ENCODE measurements at places on chromosomes 13 and 19.

GRCh38 chr19:16398530-16399249 is 73.1 kb downstream of the EPS15L1 start:
- no peak for DNase-seq

GRCh38 chr19:57812226-57812625 is 2.5 kb downstream of the ZNF552 start:
- DNase-seq = no peak

GRCh38 chr13:41601718-41602445 is 144.5 kb downstream of the RGCC start:
- no peak for DNase-seq

- no peak for DNase-seq
These were observed 131.8 kb downstream of the IRS2 start for GRCh38 chr13:109654341-109655205.

- DNase-seq = no peak
These were observed 1599.2 kb downstream of the EFNB2 start for GRCh38 chr13:104936304-104936703.

- no peak for DNase-seq
These were observed 1.4 kb downstream of the MATK start for GRCh38 chr19:3784607-3785450.

GRCh38 chr19:11735375-11735774 is 3.4 kb downstream of the ZNF823 start:
- no peak for DNase-seq

GRCh38 chr13:113209336-113209758 is at the start of gene CUL4A:
Gene CUL4A (plus strand): TSS chr13:113209613. CDS start chr13:113209628, 15 bp downstream.
- DNase-seq = no peak

DNA sequence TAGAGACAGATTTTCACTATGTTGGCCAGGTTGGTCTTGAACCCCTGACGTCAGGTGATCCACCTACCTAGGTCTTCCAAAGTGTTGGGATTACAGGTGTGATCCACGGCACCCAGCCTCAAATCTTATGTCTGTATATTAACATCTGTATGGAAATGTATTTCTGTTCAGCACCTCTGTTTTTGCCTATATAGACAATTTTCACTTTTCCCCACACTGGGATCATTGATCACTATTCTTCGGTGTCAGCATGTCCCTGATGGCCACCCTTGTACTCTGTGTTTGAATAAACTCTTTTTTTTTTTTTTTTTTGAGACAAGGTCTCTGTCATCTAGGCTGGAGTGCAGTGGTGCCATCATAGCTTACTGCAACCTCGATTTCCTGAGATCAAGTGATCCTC is 3.2 kb upstream of the ZNF627 start:
- DNase-seq = no peak

DNA sequence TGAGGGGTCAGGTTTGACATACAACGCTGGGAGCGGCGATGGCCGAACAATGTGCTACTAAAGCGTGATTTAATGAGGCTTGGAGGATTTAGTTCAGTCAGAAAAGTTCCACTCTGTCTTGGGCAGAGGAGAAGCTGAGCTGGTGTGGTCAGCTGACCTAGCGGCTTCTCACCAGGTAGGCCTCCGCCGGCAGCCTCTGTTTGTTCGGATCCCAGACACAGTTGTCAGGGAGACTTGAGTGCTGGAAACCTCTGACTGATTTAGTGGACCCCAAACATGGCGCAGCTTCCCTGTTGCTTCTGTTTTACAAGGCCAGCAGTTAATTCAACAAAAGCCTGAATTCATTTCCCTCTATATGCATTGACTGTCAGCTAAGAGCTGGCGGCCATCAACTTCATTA is 36.5 kb upstream of the OLFM4 start:
- DNase-seq = no peak

DNA sequence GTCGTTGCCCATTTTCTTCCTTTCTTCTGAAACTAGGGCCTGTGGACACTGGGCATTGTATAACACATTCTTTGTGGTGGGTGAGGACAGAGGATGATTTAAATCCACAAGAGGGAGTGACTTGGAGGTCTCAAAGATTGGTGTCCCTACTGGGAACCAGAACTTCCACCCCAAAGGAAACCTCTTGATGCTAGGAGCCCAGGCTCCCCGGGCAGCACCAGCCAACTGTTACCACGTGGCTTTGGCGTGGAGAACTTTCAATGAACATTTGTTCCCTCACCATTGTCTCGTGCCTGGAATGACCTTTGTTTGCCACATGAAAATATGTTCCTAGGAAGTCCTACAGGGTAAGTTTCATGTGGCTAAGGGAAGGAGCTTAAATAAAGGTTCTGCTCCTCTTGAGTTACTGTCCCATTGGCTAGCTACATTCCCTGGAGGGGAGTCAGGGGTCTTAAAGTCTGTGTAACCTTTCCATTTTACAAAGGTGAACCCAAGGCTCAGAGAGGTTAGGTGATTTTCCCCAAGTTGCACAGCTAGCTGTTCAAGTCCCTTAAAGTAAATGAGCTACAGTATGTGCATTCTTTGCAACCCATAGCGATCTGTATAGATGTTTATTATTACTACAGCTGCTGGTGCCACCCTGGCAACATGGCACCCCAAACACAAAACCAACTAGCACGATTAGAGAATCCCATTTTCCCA is 5.0 kb upstream of the CDX2 start:
- DNase-seq = no peak

DNA sequence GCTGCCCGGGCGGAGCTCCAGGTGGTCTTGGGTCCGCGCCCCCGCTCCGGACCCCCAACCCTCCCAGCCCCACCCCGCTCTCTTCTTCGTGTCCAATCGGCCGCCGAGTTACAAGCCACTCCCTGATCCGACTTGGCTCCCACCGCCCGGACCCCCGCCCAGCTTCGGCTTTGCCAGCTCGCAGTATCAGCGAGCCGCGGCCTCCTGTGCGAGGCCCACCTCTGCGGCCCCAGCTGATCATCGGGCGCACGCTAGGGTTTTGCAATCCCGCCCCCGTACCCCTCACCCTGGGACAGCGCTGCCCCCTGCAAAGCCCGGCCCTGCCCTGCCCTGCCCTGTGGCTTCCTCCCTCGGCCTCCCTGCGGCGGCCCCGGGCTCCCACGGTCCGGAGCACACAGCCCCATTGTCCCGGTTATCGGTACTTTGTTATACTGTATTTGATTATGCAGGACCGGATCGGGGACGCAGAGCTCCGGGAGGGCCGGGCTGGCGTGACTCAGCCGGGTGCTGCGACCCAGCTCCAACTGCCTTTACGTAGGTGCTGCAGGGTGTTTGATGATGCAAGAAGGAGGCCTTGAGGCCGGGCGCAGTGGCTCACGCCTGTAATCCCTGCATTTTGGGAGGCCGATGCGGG is 598 bp upstream of the LPAR2 start:
- DNase-seq = peak; percentile 36

DNA sequence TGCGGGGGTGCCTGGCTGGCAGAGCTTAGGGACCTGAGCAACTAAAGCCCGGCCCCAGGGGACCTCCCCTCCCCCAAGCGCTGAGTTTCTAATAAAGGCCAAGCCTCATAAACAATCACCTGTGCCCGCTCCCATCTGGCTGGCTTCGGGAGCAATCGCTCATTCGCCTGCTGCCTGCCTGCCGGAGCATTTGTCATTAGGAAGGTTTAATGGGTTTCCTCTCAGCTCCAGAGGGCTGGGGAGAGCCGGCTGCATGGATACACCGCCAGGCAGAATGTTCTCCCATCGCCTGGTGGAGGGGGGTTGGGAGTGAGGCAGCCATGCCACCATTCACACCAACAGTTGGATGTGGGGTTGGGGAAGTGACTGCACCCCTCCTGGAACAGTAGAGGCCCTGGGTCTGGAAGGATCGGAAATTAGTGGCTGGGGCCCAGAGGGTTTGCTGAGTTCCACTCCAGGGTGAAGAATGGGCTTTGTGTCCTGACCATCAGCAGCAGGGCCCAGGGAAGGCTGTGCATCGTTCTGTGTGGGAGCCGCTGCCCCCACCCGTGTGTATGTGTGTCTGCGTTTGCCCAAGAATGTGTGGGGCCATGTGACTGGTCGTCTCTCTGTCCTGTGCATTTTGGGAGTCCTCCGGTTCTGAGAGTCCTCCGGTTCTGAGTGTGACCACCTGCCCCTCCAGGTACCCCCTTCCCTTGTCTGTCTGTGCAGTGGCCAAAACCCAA is 15.3 kb downstream of the PIN1 start:
- DNase-seq = no peak

GRCh38 chr13:58620176-58620575 is 988.6 kb downstream of the PCDH17 start:
- DNase-seq = no peak

GRCh38 chr19:31110336-31110735 is 238.9 kb downstream of the TSHZ3 start:
- DNase-seq = no peak

DNA sequence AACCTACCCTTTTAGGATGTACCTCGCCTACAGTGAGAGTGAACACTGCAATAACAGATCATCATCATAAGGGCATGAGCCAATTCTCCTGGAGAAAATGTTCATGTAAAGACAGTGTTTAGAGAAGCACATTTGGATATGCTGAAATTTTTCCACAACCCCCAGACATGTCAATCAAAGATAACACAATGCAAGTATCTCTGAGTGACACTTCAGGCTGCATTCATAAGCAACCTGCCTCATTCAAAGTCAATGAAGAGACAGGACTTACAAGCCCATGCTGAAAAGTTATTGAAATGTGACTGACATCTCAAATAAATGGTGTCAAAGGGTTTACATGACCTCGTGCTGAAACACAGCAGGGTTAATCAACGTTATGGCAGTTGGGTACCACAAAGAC is 102.0 kb downstream of the PCDH9 start:
- DNase-seq = no peak

- DNase-seq = no peak
These were observed 6.4 kb upstream of the TMC4 start for GRCh38 chr19:54179262-54179852.

- DNase-seq = no peak
These were observed 103.6 kb upstream of the MYCBP2 start for GRCh38 chr13:77430377-77430951.

- DNase-seq = peak; percentile 87
These were observed at the start of gene ZNF443 for GRCh38 chr19:12440541-12441316. Gene ZNF443 (minus strand): TSS chr19:12441021. CDS start chr19:12440914, 107 bp downstream.

- no peak for DNase-seq
These were observed 4.4 kb downstream of the WASF3 start for GRCh38 chr13:26561651-26562511.

DNA sequence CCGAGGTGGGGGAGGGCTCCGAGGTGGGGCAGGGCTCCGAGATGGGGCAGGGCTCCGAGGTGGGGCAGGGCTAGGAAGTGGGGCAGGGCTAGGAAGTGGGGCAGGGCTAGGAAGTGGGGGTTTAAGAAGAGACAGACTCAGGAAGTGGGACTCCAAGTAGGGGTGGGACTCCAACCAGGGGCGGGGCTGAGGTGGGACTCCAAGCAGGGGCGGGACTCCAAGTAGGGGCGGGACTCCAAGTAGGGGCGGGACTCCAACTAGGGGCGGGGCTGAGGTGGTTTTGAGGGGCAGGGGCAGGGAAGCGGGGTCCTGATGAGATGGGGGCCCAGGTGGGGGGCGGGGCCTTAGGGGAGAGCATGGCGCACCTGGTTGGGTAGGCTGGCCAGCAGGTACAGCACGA is 13.6 kb downstream of the CFD start:
- DNase-seq = no peak

GRCh38 chr13:111925146-111925875 is 141.6 kb upstream of the SOX1 start:
- no peak for DNase-seq

DNA sequence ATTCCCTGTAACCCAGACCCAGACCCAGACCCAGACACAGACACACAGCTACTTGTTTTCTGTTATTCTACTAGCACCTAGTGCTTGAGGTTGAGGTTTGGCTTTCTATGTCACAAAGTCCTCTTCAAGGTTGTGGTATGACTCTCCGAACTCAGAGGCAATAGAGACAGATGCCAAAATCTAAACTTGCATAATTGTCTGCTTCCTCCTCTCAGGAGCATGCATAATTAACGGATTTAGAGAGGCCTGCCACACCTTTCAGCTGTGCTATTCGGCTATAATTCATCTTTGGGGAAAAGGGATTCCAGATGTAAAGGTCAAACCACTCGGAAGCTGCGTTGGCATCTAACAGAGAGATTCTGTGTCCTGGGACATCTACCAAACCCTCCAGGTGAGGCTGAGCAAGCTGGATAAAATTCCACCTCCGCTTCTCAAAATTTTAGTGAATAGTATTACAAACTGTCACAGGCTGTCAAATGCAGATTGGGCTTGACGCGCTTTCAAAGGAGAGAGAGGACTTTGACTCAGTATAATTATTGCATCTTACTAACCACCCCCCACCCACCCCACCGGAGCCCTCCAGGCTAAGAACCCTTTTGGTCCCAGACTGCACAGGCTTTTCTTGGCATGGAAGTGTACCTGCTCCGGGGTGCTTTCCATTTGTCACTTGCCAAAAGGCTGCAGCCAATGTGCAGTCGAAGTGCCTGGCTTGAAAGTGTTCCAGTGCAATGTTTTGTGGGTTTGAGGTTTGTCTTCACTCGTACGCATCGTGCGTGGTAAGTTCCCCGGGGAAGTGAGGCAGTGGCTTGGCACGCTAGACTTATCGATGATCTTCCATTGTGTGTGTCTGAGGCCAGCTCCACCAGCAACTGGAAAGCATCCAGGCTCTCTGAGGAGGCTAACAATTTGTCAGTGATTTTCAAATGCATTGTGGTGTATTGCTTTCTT is 194.1 kb downstream of the TDRD3 start:
- peak; percentile 67 for DNase-seq

DNA sequence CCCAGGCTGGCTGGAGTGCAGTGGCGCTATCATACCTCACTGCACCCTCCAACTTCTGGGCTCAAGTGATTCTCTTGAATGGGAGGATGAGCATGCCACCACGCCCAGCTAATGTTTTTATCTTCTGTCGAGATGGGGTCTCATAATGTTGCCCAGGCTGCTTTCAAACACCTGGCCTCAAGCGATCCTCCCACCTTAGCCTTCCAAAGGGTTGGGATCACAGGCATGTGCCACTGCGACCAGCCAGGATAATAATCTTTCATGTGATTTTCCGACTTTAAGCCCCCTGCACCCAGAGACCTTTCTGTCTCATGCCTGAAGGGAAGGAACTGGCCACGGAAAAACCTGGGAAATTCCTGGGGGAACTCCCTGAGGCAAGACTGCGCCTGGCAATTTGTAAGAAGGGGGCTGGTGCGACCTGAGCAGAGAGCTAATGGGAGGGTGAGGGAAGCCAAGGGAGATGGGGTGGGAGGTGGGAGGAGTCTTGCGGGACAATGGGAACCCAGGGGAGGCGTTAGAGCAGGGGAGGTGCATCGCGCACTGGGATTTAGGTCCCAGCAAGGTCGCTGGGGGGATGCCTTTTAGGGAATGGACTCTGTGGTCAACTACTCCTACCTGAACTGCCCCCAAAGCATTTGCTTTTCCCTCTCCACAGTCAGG is 1.2 kb upstream of the CCDC124 start:
- DNase-seq = no peak
